Left renal cortex interstitium (tissue), 4 donors: ENCODE measurements at places on chromosomes 13 and 19.

GRCh38 chr13:110311443-110312338, 4.6 kb downstream of the COL4A2 start:
- DNase-seq, result no peak

- no peak for DNase-seq
Measured at GRCh38 chr19:30652751-30653150, 280.6 kb downstream of the ZNF536 start.

GRCh38 chr19:58033741-58034476, at the start of gene ZSCAN1:
Gene ZSCAN1 (plus strand): TSS chr19:58034025. CDS start chr19:58037837, 3,812 bp downstream.
- DNase-seq, result peak; percentile 63

- peak; percentile 15 for DNase-seq
Measured at GRCh38 chr19:44111910-44112463, 1.2 kb upstream of the ZNF225 start.

DNA sequence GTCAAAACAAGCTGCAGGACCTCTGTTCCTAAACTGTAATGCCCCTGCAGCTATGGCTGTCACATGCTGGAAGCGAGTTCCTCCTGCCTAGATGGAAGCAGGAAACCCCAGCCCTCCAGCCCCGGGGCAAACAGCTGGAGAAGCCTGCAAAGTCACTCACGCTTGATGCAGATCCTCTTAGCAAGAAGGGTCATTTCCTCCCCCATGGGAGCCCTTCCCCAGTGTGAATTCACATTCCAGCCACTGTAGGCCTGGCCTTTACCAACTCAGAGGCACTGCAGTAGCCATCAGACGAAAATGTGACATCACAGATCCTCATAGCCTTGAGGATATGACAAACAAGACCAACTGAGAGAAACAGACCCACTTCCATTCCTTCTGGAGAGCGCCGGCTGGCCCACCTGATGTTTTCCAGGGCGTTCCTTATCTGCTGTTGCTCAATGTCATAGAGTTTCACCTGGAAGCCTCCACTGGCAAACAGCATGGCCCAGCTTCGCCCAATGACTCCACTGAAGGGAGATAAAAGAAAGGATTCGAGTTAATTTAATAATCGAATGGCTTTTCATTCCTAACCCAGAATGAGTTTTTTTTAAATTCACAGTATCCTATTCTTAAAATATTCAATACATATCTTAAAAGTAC, 13.5 kb downstream of the CRYL1 start:
- DNase-seq, result no peak

DNA sequence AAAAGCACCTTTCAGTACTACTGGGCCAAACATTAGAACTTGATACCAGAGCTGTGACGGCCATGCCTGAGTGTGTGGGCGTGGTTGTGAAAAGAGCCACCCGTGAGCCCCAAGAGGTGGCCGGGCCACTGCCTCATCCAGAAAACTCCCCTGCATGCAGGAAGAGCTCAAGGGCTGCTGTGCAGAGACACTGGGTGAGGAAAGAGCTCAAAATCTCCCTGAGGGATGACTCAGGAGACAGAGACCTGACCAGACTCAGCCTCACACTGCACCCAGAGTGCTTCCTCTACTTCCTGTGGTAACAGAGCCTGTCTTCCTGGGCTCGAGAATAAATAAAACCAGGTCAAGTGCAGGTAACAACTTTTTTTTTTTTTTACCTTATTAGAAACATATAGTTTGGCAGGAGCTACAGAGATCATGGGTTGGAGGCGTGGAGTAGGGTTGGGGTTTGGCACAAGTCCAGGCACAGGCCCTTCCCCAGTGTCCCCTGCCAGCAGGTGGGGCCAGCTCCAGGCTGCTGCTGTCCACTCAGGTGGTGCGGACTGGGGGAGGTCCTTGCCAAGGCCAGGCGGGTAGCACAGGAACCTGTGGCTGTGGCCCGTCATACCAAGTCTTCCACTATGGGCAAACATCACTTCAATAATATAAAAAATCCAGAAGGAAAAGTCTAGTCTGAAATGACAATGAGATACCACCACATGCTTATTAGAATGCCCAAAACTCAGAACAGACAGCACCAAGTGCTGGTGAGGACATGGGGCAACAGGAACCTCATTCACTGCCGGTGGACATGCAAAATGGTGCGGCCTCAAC, 25.5 kb downstream of the ELL start:
- no peak for DNase-seq

- peak; percentile 78 for DNase-seq
Measured at GRCh38 chr19:10625003-10625761, at the start of gene SLC44A2. Gene SLC44A2 (plus strand): TSS chr19:10625553. CDS start chr19:10625634, 81 bp downstream.

DNA sequence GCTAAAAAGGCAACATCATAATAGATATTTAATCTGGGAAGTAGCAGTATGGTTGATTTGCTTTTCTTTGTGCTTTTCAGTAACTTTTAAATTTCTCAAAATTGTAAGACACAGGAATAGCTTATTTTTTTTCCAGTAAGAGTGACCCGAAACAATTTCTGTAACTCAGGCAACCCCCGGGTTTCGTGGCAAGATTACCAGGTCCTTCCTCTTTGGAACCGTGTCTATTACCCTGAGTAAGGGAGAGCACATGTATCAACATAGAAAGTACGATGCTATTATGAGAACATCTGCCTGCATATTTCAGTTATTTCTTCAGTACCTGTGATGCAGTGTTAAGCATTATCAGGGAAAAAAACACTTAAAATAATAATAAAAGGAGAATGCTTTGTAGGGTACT, 64.1 kb downstream of the DOCK9 start:
- no peak for DNase-seq

GRCh38 chr13:23876265-23876664, 12.9 kb downstream of the MIPEP start:
- no peak for DNase-seq

DNA sequence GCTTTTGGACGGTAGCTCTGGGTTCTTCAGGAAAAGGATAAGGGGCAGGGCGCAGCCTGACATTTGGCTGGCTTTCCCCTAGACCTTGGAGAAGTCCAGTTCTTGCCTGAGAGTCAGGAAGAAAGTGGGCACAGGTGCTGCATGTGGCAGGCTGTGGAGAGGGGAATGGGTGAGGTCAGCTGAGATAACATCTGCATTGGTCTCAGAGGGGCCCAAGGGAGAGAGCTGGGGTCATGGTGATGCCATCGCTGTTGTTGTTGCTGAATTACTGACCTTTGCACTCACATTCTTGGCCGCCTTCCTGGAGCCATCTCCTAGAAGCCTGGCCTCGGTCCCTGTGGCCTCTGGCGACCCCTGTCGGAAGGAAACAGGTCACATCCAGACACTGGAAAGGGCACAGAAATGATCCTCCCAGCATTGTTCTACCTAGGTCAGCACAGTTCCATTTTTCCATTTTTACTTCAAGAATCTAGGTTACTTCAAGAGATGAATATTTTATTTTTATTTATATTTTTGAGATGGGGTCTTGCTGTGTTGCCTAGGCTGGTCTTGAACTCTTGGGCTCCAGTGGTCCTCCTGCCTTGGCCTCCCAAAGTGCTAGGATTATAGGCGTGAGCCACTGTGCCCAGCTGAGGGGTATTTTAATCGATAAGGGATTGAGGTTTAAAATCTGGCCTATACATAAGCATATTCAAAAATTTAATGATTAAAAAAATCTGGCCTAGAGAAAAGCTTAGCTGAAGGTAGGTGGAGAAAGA, 6.5 kb upstream of the LIPE start:
- no peak for DNase-seq

DNA sequence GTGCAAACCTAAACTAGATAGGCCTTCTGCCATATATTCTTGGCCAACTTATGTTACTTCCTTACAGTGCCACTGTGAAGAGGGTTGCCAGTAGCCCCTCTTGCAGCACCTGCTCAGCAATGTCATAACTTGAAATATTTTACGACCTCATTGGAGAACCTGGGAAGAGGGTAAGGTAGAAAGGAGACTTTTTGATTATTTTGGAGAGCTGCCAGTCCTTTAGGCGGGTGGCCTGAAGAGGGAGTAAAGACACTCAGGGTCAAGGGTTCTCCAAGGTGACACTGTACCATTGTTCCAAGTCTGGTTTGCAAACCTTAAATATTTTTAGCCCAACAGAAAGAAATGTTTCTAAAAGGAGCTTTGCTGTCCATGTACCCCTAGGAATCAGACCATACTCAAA, 118.3 kb downstream of the FLT1 start:
- no peak for DNase-seq

GRCh38 chr13:33582121-33582520, 235.8 kb upstream of the RFC3 start:
- no peak for DNase-seq

GRCh38 chr19:33471111-33471996, 50.2 kb downstream of the PEPD start:
- no peak for DNase-seq

- DNase-seq, result no peak
Measured at GRCh38 chr19:48218997-48219396, 36.7 kb downstream of the CARD8 start.

DNA sequence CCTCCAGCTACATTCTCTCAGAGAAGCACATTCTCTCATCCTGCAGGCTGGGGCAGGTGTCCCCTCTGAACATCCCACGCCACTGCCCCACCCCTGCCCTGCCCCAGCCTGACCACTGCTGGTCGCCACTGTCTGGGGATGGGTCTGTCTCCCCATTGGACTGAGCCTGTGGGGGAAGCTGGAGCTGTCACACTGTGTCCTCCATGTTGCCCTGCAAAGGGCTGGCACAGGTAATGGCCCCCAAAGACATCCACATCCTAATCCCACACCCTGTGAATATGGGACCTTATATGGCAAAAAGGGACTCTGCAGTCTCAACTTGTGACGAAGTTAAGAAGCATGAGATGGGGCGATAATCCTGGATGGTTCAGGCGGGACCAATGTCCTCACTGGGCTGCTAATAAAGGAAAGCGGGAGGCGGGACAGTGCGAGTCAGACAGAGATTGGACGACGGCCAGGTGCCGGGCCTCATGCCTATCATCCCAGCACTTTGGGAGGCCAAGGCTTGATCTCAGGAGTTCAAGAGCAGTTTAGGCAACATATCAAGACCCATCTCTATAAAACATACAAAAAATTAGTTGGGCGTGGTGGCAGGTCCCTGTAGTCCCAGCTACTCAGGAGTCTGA, 9.1 kb downstream of the AP2S1 start:
- DNase-seq, result no peak

DNA sequence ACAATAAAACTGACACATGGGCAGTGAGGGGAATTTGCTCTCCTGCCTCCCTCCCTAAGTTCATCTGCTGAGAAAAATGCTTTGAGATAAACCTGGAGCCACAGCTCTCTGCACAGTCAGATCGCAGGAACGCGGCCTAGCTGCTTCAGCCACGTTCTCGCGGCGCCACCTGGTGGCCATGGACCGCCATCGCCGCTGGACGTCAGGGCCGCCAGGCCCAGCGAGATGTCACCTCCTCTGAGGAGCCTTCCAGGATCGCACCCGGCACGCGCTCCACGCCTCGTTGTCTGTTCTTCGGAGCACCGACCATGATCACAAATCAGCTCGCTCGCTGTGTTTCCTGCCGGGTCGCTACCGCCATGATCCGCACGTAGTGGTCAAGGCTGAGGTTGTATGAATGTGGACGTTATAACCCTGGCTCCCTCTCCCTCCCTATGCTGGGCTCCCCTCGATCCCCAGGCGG, 20.6 kb upstream of the USP29 start:
- DNase-seq, result no peak

DNA sequence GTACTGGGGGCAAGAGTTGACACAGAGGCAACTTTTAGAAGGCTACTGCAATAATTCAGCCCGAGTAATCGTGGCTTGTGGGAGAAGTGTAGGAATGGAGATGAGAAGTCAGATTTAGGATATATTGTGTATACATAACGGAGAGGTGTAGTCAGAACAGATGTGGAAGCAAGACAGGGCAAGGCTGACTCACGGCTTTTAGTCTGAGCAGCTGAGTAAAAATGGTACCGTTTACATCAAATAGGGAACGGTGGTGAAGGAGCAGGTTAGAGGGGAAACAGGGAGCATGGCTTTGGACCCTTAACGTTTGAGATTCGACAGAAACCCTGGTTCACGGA, 796 bp upstream of the LSM14A start:
- no peak for DNase-seq

DNA sequence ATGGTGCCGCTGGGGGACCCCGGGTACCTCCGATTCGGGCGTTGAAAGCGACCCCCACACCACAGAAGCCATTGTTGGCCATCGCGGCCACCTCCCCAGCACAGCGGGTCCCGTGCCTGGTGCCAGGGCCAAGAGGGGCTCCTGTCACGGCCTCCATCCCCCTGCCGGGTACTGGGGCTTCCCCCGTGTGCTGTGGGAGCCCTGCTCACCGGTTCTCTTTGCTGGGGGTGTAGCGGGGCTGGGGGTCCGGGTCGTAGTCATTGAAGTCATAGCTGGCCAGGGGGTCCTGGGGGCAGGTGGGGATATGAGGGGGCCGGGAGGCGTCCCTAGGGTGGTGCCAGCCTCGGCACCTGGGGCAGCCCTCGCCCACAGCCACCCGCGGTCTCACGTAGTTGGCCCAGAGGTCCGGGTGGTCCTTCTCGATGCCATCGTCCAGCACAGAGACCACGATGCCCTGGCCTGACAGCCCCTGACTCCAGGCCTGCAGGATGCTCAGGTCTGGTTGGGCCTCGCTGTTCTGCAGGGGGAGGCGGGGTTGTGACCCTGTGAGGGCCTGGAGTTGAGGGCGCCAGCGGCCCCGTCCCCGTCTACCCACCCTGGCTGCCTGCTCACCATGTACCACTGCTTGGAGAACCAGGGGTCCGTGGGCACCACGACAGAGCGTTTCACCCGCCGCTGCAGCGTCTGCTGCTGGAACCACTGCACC, 2.4 kb downstream of the PCSK4 start:
- no peak for DNase-seq

- no peak for DNase-seq
Measured at GRCh38 chr13:73141292-73141771, 82.5 kb downstream of the KLF5 start.

GRCh38 chr13:82934000-82934399, 948.3 kb downstream of the SLITRK1 start:
- DNase-seq, result no peak

GRCh38 chr19:16518483-16519229, 22.5 kb downstream of the C19orf44 start:
- no peak for DNase-seq

DNA sequence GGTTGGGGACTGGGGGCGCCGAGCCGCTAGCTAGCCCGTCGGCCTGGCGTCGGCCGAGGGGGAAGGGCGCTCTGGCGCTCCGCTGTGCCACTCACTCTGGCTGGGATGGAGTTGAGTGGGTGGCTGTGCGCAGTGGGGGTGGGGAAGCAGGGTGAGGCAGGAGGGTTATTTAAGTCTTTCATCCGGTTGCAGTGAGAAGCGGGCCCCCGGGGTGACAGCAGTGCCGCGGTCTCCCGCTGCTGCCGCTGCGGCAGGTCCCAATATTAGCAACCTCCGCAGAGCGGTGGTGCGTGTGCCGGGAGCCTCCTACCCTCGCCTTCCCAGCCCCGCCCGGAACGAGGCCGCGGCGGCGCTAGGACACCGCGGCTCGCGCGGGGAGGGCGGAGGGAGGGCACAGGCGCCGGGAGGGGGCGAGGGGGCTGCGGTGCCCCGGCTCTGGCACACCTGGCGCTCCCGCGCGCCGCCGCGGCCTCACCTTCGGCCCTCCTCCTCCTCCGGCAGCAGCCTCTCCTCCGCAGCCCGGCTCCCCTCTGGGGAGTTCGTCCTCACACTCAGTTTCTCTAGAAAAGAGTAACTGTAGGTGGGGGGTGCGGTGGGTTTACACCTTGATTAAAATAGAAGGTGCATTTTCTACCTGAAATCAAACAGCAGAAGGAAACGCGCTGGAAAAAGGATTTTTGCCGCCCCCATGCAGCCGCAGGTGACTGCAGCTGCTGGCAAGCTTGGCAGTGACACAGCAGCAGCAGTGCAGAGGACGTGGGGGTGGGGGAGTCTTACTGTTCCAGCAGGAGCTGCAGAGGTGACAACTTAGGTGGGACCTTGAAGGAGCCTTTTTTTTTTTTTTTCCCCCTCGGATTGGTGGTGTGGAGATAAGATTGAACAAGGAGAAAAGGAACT, 4.5 kb downstream of the FGF9 start:
- no peak for DNase-seq
